ENCODE measurements at places on chromosomes 13 and 19.

- DNase-seq = no peak
Measured at GRCh38 chr13:61036715-61037114, 378.9 kb downstream of the PCDH20 start.

DNA sequence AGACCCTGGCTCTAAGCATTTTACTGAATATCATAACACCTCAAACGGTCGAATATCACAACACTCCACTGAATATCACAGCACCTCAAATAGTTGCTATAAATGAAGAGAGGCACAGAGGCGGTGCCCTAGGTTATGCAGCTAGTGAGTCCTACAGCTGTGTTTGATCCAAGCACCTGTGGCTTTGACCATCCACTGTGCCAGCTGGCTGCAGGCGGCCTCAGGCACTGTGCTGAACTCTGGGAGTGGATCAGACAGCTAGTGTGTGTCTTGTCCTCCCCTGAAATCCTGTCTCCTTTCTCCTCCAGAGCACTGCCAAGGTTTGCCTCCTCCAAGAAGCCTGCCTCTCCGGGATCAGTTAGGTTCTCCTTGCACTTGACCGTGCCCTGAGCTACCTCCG lies 7.3 kb downstream of the NOSIP start:
- DNase-seq = no peak

- DNase-seq = no peak
Measured at GRCh38 chr13:48006396-48006795, 5.3 kb upstream of the SUCLA2 start.

DNA sequence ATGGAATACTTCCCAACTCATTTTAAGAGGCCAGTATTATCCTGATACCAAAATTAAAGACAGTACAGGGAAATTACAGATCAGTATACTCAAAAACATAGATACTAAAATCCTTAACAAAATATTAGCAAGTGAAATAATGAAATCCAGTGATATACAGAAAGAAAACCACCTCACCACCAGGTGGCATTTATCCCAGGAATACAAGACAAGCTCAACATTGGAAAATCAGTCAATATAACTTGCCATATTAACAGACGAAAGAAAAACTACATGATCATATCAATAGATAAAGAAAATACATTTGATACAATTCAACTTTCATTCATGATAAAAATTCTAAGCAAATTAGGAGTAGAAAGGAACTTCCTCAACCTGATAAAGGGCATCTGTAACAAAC lies 6.7 kb upstream of the GNA15 start:
- no peak for DNase-seq

GRCh38 chr19:21519488-21519887 lies 14.1 kb downstream of the ZNF429 start:
- no peak for DNase-seq

Measured in vagina (tissue), 2 donors.